Stimulated activated CD8-positive, alpha-beta memory T cell treated with anti-CD3 and anti-CD28 coated beads, Interleukin-12 subunit alpha, Interleukin-12 subunit beta, amount 100 ng/mL, for 1 hour (primary cell): ENCODE measurements at places on chromosomes 4 and X.

- no peak for DNase-seq
Observed at GRCh38 chr4:3031357-3032082, 42.8 kb downstream of the HTT-AS start.

- no peak for DNase-seq
Observed at GRCh38 chr4:13546941-13547484, 2.7 kb upstream of the NKX3-2 start.

GRCh38 chr4:99038213-99038612, 42.7 kb downstream of the METAP1 start:
- DNase-seq: no peak

- DNase-seq: no peak
Observed at GRCh38 chr4:55635741-55636655, at the start of gene NMU. Gene NMU, minus strand, starts transcription at chr4:55636298. Its CDS starts 106 bp downstream, at chr4:55636192.

DNA sequence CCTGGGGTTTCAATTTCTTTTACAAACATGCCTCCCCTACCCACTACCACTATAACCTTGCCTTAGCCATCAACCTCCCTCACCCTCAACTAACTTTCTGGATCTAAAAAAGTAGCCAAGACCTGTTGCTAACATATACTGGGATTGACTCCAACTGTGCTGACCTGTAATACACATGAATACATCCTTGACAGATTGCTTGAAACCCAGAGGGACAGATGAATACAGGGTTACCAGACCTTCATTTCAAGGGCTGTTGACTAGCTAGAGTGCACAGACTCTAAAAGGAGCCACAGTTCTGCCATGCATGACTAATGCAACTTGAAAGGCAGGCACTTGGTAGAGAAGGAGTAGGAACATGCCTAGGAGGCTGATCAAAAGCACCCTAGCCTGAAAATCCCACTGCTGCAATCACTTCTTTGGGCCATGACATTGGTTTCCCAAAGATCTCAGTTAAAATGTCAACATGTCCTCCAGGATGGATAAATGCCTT, 121.0 kb downstream of the PCDH19 start:
- DNase-seq: no peak

DNA sequence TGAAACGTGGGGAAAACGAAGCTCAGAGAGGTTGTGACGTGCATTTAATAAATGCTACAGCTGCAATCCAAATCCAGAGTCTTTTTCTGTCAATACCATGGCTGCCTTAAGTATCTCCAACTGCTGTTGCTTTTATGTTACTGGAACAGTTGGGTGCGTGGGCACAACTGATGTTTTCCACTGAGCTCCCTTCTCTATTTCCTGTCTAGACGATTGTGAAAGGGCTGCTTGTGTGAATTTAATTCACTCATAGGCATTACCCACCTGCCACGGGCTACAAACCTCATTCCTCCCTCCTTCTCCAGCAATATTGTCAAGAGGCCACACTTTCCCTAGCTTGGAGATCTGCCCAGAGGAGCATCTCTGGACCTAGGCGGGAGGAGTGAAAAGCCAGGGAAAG, 526.0 kb downstream of the MID1IP1 start:
- no peak for DNase-seq

- no peak for DNase-seq
Observed at GRCh38 chr4:74768857-74769525, 25.3 kb downstream of the BTC start.

DNA sequence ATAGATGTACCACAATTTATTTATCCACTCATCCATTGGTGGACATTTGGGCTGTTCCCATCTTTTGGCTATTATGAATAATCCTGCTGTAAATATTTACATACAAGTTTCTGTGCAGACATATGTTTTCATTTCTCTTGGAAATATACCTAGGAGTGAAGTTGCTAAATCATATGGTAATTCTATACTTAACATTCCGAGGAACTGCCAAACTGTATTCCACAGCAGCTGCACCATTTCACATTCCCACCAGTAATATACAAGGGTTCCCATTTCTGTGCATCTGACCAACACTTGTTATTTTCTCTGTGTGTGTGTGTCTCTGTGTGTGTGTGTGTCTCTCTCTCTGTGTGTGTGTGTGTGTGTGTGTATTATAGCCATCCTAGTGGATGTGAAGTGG, 15.4 kb upstream of the DOCK11 start:
- no peak for DNase-seq

DNA sequence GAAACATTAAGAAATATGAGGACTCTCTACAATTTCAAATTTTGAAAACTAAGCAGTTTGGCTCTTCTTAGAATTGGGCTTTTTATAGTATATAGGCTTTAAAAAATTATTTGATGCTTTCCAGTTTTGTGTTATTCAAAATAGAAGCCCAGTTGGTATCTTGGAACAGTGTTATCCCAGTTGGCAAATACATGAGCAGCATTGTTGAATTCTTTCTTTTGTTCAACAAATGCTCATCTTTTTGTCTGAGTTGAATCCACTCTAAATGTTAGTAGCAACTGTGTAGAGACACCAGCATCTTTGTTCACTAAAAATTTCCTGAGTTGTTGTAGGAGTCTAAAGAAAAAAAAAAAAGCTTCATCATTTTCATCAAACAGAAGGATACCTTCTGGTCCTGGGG, 41.0 kb upstream of the LIMCH1 start:
- no peak for DNase-seq

- no peak for DNase-seq
Observed at GRCh38 chrX:33855251-33855650, 276.9 kb downstream of the FAM47A start.

- DNase-seq: no peak
Observed at GRCh38 chr4:137032222-137032621, 500.1 kb downstream of the PCDH18 start.

DNA sequence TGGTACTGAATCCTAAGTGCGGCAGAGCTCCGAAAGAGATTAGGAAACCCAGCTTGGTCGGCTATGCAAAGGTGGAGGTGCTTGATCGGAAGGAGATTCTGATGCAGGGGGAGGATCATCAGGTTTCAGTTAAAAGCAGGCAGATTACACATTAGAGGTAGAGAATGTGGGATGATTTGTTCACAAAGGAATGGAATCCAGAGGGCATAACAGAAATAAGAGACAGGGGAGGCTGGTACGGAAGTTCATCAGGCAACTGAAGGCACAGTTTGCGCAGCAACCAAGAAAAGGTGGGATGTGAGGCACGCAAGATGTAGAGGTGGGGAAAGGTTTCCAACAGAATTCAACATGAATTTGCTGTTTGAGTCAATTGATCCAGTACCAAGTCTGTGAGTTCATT, 424 bp upstream of the ZNF330 start:
- no peak for DNase-seq

GRCh38 chrX:47796433-47796906, 40.2 kb upstream of the ZNF81 start:
- DNase-seq: no peak

GRCh38 chr4:72358483-72358882, 210.5 kb downstream of the ADAMTS3 start:
- DNase-seq: no peak

- no peak for DNase-seq
Observed at GRCh38 chrX:72054779-72055489, 76.8 kb downstream of the RTL5 start.

- no peak for DNase-seq
Observed at GRCh38 chr4:72323227-72323626, 245.8 kb downstream of the ADAMTS3 start.

GRCh38 chrX:65034292-65034667, 58.0 kb upstream of the ZC4H2 start:
- no peak for DNase-seq

DNA sequence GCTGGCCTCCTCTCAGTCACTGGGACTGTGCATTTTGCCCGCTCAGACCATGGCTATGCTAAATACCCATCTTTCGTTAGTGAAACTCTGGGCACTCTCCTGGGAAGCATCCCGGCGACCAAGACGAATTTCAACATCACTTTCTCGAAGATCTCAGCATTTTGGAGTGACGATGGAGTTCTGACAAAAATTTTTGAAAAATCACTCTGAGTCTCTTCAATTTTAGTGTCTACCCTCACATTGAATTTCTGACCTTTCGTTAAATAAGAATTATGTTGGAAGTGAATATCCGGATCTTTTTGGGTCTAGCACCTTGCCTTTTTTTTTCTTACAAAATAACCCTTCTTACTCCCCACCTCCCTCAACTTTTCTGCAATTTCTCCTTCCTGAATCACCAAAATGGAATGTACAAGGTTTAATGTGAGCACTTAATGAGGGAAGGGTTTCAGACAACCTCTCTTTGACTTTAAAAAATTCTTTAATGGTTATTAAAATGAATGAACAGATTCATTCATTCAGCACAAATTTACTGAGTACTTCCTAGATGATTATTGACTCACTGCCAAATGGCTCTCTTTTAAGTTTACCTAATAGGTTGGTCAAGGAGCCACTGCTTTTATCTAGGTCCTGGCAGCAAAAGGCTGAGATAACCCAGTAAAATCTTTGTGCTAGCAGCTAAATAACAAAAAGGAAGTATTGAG, 746 bp upstream of the AADAT start:
- DNase-seq: no peak

DNA sequence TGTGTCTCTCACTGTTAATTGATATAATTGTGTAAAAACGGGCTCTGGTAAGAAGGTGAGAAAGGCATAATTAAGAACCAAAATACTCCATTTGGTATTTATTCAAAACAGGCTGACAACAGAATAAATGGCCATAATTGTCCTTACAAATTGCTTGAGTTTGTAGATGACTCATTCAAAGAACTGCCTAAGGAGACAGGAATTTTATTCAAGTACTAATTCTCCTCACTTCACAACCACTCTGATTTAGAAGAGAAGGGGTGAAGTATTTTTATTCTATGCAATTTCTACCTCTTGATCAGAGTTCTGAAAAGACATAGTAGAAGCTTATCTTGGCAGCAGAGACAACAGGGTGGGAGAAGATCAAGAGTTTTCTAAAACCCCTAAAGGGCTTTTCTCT, 43.1 kb downstream of the ATP11C start:
- DNase-seq: no peak

- DNase-seq: no peak
Observed at GRCh38 chr4:102551958-102552565, 50.9 kb downstream of the NFKB1 start.

DNA sequence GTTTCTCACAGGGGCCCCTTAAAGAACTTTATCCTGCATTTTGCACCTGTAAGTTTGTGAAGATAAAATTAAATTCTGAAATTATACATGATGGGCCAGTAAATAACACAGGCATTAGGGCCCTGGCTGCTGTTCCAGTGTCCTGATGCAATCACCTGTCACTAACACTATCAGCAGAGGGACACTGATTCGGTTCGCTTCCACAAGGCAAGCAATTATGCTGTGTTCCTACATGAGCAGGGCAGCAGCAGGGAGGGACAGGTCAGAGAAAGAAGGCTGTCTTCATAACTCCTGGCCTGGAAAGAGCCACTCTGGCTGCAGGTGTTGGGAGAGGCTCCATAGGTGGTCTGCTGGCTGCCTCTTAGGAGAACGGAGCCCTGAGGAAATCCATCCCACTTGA, 487.3 kb downstream of the MID1IP1 start:
- no peak for DNase-seq

DNA sequence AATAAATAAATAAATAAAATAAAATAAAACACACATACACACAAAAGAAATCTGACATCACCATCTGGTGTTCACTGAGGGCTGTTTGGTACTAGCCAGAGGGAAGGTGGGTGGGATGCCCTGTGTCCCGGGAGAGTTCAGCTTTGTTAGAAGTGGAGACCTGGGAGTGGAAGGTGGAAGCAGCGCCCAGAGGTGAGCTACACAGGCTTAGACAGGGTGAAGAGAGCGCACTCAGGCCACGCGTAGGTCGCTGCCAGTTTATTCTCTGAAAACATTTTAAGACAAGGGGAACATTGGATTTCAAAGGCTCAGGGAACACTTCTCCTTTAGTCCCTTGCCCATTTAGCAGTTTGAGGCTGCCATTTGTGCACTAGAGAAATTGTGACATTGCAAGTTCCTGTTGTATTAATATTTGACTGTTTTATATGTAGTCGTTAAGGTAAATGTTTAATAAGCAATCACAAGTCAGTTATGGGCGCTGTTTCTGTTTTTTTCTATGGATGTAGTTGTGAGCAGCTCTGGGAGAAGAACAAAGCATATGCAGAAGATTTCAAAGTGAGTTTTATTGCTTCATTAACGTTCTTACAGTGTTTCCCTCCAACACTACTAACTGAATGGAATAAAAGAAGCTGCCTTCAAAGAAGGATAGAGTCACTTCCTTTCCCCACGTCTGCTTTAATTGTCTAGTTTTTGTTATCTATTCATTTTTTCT, 405.5 kb upstream of the NR3C2 start:
- no peak for DNase-seq

DNA sequence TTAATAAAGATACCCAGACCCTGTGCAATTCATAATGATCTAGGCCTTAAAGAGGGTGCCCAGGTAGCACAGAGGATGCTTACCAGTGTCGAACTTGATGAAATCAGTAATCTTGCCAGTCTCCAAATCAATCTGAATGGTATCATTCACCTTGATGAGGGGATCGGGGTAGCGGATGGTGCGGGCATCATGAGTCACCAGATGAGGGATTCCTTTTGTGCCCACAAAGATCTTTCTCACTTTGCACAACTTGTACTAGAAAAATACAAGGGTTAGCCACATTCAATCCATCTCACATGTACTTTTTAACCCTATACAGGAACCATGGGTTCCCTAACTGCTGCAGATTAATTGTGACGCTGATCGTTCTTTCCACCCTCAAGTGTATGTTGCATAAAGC, 3.3 kb downstream of the RPS4X start:
- no peak for DNase-seq

DNA sequence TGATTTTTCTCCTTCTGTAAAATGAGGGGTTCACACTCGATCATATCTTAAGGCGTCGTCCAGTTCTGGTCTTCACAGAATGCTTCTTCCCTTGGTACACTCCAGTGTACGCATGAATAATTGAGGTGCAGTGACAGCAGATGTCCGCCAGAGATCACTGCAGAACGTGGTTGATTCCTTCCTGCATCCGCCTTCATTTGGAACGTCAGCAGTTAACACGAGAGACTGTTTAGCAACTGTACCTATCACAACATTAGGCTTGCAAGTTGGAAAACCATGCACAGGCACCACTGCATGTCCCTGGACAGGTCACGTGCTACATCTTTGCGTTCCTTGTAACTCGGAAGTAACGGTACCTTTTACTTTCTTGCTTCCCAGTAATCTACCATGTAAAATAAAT, 66.0 kb upstream of the GEMIN8 start:
- no peak for DNase-seq

- no peak for DNase-seq
Observed at GRCh38 chrX:149568701-149569296, 18.5 kb downstream of the MAGEA9B start.

DNA sequence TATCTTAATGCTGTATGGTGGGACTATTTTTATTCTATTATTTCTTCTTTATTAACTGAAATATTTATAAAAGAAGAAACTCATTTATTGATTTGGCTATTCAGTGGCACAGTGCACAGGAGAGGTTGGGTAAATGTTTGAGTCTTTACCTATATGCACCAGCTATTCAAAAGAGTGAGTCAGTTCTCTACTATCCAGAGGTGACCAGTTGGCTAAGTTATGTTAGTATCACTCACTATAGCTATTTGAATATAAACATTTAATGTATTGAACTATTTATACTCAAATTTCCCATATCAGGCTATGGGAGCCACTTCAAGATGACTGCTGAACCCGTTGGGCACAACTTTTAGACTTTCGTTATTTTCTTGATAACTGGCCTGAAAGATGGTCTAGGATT, 106.1 kb upstream of the VEGFC start:
- DNase-seq: no peak
